ENCODE measurements at places on chromosomes 6 and 20. TPM values are rescaled to one million over a fixed set of nuclear protein-coding genes. Genes with fewer than 3 reads are reported as not detected.

Gene LY86
- not detected for total RNA-seq

Gene ABT1
- 15.9 TPM for total RNA-seq

Gene LY6G6F
- total RNA-seq, result not detected

Gene SYNGAP1
- 2.8 TPM for total RNA-seq

Gene OLIG3
- total RNA-seq, result not detected

Gene COL11A2
- 0.56 TPM for total RNA-seq

Gene FAM229B
- 33.8 TPM for total RNA-seq

Gene AK9
- total RNA-seq, result 4.2 TPM

Gene GPLD1
- total RNA-seq, result 0.28 TPM

Gene HRH3
- not detected for total RNA-seq

Gene SNHG17
- total RNA-seq, result 8.2 TPM

Gene LTB
- total RNA-seq, result 0.28 TPM

Gene MROH8
- total RNA-seq, result 0.38 TPM

Gene CDC40
- 23.6 TPM for total RNA-seq

Gene TMEM200A
- 124 TPM for total RNA-seq

Gene GABRR1
- not detected for total RNA-seq

Gene SUMO4
- total RNA-seq, result 0.58 TPM

Gene HLA-A
- total RNA-seq, result 680 TPM

Gene TMC2
- not detected for total RNA-seq

Gene MUCL3
- total RNA-seq, result not detected

Gene PRKN
- total RNA-seq, result 0.58 TPM

Gene MDFI
- total RNA-seq, result 1.3 TPM

Data from regular cardiac myocyte (primary cell).